Ureter (tissue), 1 donor: ENCODE measurements at places on chromosomes 5 and 9.
A peak's percentile ranks its signal among the peaks of the same experiment; 100 is the strongest.

DNA sequence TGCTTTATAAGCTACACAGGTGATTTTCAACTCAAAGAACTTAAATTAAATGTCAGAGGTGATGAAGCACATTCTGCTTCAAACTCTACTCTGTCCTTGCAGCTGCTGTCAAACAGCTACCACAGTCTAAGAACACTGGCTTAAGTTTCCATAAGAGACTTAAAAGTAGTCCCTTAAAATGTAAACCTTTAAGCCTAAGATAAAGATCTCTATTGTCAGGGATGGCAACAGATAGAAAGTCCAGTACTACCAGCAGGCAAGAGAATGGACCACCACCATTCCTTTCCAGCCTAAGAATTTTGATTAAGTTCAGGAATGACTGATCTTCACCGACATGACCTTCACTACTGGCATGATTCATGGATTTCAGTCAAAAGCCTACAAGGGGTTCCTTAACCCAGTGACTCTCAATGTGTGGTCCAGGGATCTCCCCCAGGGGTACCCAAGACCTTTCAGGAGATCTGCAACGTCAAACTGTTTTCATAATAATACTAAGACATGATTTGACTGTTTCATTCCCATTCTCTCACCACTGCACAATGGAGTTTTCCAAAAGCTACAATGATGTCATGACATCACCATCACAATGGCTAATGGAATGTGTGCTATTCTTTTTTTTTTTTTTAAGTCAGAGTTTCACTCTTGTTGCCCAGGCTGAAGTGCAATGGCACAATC is 41.1 kb upstream of the PLPP6 start:
- no peak for DNase-seq

- DNase-seq = no peak
Observed at GRCh38 chr5:111984044-111984443, 227.1 kb upstream of the NREP start.

DNA sequence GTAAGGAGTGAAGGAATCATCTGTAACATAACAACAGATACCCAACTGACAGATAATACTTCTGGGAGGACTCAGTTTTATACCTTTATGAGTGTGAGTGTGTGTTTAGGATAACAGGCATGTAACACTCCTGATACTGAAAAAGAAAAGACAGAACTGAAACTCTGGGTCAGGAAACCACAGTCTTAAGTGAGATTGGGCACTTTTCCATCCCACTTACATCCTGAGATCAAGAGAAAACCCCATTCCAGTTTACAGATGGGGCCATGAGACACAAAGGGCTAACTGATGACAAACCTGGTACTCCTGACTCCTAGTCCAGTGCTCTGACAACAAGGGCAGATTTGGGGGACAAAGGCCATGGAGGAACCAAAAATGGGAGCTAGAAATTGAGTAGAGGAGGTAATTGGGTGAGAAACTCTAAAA is 18.0 kb downstream of the IL5 start:
- no peak for DNase-seq

GRCh38 chr5:375336-375920 is 53.9 kb downstream of the AHRR start:
- peak; percentile 40 for DNase-seq

- DNase-seq = no peak
Observed at GRCh38 chr9:122119166-122119521, 26.0 kb upstream of the TTLL11 start.

- no peak for DNase-seq
Observed at GRCh38 chr5:83281176-83281575, 190.4 kb upstream of the VCAN start.

- DNase-seq = no peak
Observed at GRCh38 chr9:113844466-113844865, 31.6 kb upstream of the ZNF618 start.

GRCh38 chr9:109011231-109011671 is 2.0 kb downstream of the CTNNAL1 start:
- no peak for DNase-seq

DNA sequence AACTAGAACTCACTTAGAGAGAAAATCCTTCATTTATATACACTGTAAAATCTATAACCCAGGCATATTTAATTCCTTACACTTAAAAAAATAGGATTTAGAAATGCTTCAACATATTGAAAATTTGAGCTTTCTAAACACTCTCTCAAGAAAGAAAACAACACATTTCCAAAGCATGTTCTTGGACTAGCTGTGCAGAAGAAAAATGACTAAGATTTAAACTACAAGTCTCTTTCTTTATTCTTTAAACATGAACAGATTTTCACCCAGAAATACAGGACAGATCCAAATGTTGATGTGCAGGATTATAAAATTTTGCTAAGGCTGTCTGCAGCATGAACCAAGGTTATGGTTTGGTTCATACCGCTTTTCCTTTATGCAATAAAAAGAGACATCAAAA is 77.7 kb upstream of the TUSC1 start:
- no peak for DNase-seq

DNA sequence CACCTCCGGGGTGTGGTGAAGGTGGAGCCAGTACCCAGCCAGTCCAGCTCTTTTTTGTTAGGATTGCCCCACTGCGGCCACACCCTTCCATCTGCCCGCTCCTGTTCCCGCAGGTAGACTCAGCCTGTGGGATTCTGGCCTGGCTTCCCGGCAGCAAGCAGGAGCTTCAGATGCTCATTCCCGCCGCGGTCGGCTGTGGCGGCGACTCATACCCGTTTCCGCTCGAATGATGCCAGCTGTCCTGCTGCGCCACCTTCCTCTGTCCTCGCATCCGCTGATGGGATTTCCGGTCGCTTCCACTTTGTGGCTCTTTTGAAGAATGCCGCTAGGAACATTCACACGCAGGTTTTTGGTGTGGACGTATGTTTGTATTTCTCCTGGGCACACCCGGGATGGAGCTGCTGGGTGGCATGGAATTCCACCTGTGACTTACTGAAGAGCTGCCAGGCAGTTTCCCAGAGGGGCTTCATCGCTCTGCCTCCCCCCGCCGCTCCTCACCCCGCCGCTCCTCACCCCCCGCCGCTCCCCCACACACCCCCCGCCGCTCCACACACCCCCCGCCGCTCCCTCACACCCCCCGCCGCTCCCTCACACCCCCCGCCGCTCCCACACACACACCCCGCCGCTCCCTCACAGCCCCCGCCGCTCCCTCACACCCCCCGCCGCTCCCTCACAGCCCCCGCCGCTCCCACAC is 60.3 kb downstream of the TENT4A start:
- no peak for DNase-seq

DNA sequence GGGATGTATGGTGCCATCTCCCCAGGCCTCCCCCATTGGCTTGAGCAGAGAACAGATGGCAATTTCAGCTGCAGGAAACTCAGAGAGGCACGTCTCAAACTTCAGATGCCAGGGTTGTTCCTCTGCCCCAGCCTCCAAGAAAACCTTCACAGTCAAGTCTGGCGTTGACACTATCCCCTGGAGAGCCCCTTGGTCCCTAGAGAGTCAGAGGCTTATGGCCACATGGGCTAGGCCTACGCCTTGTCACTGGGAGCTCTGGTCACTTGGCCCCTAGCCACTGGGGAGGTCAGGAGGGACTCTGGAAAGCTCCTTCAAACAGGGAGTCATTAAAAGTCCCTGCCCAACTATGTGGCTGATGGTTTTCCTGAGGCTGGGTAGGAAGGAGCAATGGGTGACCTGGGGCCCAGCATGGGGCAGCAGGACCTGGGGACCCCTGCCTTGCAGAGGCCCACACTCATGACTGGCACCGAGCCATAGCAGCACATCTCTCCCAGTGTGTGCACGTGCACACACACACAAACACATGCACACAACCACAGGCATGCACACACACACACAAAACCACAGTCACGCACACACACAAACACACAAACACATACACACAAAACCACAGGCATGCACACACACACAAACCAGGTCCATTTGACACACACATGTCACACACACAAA is 144.2 kb downstream of the GADD45G start:
- no peak for DNase-seq

GRCh38 chr5:143638654-143639053 is 173.3 kb upstream of the HMHB1 start:
- DNase-seq = no peak

DNA sequence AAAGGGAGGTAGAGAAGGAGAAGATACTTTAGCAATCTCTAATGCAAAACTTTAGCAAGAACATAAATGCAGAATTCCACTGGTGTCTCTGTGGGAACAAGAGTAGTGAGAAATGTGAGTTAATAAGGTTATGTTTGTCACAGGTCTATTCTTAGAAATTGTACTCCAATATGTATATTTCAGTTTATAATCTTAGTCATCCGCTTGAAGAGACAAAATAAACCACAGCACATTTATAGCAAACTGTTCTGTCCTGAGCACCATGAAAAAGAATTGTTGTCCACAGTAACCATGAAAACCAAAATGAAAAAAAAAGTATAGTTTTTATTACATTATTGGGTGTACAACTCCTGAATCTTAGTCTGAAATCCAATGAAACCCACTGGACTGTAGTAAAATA is 93.6 kb upstream of the TSLP start:
- DNase-seq = no peak

DNA sequence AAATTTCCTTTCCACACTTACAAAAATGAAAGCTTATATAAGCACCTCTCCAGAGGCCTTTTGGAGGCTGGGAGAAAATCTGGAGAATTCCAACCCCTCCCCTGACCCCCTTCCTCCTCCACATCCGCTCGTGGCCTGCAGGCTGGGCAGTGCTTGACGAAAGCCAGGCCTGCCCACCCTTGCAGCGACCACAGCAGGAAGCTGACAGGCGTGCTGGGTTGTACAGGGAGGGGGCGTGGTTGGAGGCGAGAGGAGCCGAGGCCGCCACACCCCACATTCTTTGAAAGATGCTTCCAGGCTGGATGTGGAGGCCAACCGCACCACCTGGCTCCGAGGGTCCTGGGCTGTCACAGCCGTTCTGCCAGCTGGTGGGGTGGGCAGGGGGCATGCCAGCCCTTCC is 47.8 kb upstream of the IER5L start:
- DNase-seq = no peak

- DNase-seq = no peak
Observed at GRCh38 chr9:95100071-95100627, 217.4 kb downstream of the FANCC start.

DNA sequence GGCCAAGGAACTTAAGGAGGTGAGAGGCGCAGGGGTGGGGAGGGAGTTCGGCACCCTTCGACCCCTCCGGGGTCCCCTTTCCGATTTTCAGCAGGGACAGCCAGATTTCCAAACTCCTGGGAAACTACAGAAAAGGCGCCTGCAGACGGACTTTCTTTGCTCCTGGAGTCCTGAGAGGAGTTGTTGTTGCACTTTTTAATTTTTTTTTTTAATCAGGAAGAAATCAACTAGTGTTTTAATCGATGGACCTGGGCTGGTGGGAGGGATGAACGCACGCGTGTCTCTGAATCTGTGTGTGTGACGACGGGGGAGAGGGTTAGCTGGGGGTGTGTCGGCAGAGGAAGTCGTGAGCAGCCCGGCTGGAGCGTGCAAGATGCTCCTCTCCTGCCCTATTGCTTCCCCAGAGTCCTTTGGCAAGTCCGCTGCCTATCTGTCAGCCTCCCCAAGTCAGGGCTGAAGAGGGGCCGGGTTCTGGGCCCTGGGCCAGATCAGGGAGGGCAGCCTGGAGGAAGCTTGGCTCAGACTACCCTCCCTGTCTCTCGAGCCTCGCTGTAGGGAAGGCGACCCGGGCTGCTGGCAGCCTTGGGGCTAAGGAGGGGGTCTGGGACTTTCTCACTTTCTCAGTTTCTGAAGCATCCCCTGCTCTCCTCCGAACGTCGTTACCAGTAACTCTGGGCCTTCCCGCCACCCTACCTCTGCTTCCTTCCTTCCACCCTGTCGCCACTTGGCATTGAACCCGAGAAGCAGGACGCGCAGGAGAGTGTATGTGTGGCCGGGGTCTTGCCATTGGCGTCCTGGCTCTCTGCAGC is 731 bp downstream of the PRR16 start:
- peak; percentile 43 for DNase-seq

DNA sequence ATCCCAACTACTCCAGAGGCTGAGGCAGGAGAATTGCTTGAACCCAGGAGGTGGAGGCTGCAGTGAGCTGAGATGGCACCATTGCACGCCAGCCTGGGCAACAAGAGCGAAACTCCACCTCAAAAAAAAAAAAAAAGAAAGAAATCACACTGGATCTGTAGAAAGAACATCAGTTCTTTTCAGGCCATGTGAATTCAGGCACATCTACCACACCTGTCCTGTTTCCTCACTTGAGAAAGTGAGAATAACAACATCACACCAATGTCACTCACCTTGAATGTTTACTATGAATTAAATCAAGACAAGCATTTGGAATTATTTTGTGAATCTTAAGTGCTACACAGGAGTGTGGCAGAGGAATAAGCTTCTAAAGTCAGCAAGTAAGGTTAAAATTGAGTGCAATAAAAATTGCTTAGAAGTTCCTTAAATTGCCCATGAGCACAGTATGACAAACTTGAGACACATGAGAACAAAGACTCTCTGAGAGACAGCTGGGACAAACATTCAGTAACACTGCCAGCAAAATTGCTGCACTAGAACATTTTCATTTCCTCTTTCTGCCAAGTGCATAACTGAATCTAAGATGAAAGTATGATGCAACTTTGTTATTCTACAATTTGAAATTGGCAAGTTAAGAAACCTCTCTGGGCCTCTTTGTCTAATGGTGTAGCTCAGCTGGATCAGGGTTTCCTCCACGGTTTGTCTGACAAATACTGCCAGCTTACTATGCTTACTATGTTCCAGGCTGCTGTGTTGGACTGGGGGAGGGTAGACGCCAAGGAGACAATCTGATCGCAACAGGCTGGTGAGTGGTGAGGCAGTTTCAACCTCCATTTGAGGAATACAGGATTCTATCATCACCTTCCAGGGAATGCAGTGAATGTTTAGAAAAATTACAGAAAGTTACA is 1.9 kb upstream of the RIC1 start:
- no peak for DNase-seq

DNA sequence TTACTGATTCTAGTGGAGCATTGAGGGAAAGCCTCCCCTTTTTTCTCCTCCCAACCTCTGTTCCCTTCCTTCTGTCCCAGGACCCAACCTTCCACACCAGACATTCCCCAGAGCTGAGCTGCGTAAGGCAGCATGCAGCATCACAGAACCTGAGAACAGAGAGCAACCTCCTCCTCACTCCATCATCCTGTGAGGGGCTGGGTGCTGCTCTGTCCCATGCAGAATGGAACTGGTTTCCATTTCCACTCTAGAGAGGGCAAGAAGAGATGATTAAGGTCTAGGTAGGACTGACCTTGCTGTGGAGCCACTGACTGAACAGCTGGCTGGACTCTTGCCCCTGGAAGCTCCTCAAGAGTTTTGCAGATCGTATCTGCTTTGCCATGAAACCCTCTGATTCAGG is 30.1 kb upstream of the IL7R start:
- DNase-seq = no peak

GRCh38 chr5:98042961-98043360 is 730.5 kb upstream of the RGMB start:
- no peak for DNase-seq

GRCh38 chr5:11143456-11144267 is 382.6 kb upstream of the DAP start:
- DNase-seq = no peak
